MM.1S (cell line): ENCODE measurements at places on chromosomes 2 and 18.

DNA sequence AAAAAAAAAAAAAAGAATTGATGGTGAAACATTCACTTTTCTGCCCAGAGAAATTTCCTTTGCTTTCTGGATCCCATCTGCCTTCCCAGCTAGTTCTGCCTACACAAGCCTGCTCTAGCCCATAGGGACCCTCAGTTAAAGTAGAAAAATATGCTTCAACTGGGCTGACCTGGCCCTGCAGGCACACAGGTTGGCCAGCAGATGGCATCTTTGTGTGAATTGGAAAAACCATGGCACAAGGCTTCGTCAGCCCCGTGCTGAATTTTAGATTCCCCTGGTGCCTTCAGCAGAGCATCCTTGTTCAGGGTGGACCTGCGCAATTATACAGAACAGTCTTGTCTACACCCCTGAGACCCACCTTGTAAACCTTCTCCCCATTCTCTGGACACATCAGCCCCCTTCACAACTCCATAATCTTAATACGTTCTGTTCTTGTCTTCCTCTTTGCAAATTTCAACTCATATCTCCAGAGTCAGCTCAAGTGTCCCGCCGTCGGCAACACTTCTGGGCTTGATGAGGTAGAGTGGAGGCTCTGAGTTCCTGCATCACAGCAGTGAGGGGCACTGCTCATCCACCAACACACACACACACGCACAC, 114.5 kb downstream of the INSIG2 start:
- DNase-seq = peak; percentile 55

GRCh38 chr2:6966446-6966940, 49.3 kb downstream of the RNF144A start:
- no peak for DNase-seq

DNA sequence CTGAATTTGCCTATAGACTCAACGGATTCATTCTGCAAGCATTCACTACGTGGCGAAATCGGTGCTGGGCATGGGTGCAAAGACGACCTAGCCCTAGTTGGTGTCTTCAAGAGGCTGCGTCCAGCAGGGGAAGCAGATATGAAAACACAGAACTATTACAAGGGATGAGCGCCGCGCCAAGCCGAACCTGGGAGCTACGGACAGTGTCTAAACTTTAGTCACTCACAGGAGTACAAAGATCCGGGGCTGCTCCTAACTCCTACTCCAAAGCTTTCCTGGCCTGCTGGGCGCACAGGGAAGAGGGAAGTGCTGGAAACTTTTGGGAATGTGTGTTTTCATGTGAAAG, 732 bp upstream of the ANXA4 start:
- DNase-seq = peak; percentile 24

GRCh38 chr18:75377926-75378325, 49.6 kb downstream of the SMIM21 start:
- no peak for DNase-seq

- no peak for DNase-seq
Observed at GRCh38 chr2:59684116-59684770, 869.2 kb downstream of the BCL11A start.

- peak; percentile 20 for DNase-seq
Observed at GRCh38 chr2:237625777-237626176, 1.6 kb upstream of the LRRFIP1 start.

DNA sequence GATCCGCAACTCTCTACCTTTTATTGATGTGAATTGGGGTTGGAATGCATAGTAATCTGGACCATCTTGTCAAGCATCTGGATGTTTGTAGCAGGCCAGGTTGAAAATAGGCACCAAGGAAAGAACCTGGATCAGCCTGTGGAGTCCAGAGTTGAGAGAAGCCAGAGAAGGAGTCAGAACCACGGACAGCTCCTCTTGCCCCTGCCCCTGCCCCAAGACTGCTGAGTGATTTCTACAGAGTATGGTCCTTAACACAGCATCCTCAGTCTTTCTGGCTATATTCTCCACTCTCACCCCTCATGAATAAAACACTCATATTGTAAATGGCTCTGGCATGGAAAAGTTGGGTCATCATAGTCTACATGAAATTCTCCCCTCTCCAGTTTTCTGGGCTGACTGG, 154.6 kb downstream of the LOXHD1 start:
- peak; percentile 31 for DNase-seq

DNA sequence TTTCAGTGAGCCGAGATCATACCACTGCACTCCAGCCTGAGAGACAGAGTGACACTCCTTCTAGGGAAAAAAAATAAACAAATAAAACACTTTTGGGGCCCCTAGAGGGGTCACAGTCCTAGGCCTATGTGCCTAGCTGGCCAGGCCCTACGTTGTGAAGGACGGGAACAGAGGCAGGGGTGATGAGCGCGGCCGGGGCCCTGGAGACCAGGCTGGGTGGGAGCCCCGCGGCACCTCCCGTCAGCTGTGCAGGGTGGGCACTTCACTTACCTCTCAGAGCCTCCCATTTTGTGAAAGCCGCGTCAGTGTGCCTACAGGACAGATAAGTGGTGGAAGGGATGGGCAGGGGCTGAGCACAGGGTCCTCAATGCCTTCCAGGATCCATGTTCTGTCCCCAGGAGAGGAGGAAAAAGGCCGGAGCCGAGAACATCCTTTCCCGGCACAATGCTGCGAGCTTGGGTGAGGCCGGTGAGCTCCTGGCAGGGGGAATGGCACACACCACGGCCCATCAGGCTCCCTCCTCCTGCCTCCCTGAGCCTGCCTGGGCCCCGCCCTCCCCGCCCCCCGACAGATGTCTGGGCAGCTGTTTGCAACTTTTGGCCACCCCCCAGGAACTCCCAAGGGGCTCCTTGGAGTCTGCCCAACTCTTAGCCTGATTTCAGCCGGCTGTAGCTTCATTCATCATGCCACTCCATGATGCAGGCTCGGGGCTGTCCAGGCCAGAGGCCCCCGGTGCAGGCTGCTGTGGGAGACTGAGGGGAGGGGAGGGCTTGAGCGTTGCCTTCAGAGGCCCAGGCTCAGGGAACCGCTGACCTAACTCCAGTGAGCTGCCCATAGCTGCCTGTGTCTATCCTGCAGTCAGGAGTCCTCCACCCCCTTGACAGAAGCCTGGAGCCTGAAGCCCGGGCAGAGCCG, 196.5 kb downstream of the TFCP2L1 start:
- DNase-seq = no peak

GRCh38 chr18:56235481-56236013, 402.8 kb downstream of the TXNL1 start:
- DNase-seq = peak; percentile 20

DNA sequence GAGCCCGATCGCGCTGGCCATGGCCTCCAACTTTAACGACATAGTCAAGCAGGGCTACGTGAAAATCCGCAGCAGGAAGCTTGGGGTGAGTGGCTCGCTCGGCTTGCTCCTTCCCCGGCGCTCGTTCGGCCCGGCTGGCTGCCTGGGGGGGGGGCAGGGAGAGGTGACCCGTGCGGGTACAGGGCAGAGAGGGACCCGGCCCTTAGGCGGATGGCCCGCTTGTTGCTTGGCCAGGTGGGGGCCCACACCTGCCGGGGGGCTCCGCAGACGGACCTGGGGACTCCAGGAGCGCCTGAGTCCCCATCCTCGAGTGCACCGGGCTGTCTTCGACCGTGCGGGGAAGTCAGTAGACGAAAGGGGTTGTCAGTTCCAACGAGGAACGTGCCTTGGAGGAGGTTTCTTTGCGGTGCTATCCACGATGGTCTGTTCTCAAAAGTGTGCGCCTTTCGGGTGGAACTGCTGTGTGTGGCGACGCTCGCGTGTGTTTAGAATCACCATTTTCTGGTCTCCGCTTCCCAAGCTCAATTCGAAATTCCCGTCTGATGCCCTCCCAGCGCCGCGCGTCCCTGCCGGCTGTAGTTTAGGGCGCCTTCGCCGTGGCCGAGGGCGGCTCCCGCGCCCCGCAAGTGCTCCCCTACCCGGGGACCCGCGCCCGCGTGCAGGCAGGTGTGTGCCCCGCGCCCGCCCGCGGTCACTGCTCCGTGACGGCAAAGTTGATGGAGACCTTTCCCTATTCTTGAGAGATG, 711 bp downstream of the DOK6 start:
- DNase-seq = no peak

DNA sequence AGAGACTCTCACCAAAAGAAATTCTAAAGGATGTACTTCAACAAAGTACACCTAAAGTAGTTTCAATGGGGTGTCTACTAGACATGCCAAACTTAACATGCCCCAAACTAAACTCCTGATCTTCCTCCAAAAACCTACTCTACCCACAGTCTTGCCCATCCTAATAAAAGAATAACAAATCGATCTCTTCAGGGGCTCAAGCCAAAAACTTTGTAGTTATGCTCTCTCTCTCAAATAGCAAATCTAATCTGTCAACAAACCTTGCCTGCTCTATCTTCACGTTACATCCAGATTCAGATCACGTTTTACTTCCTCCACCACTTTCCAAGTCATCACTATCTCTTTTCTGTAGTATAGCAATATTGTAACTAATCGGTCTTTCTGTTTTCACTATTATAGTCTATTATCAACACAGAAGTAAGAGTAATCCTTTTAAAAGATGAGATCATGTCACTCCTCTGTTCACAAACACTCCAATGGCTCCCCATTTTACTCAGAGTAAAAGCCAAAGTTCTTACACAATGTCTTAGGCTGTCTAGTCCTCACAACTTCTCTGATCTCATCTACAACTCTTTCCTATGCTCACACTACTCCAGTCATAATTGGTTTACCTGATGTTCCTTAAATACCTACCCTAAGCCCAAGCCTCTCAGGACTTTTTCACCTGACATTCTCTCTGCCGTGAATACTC, 79.9 kb downstream of the THADA start:
- DNase-seq = no peak

DNA sequence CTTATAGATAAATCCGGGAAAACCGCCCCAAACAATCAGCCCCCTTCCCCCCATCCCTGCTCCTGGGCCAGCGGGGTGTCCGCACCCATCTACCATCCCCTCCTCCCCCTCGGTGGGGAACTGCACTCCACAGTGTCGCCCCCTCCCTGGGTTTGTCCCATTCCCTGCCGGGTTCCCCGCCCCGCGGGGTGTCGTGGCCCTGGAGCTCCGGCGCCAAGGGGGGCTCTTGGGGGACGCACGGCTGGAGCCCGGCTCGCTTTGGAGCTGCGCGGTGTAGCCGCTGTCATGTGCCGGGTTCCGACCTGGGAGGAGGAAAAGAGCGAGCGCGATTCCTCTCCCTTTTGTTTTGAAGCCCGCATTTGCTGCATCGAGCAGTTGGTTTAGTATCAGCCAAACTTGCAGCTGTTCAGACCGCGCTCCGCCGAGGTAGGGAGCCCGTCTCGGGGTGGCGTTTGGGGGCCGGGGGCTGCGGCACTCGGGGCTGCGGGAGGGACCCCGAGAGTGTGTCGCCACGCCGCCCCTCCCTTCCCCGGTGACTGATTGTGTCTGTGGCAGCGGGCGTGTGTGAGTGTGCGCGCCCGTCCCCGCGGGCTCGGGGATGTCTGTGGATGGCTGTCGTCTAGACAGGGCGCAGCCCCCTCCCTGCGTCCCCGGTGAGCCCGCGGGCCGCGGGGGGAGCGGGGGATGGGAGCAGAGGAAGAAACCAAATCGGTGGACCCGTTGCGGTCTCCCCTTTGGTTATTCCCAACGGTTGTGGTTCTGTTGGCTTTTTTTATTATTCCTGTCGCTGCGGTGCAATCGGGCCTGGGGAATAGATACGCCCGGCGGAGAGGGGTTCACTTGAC, 797 bp downstream of the CTIF start:
- peak; percentile 16 for DNase-seq

DNA sequence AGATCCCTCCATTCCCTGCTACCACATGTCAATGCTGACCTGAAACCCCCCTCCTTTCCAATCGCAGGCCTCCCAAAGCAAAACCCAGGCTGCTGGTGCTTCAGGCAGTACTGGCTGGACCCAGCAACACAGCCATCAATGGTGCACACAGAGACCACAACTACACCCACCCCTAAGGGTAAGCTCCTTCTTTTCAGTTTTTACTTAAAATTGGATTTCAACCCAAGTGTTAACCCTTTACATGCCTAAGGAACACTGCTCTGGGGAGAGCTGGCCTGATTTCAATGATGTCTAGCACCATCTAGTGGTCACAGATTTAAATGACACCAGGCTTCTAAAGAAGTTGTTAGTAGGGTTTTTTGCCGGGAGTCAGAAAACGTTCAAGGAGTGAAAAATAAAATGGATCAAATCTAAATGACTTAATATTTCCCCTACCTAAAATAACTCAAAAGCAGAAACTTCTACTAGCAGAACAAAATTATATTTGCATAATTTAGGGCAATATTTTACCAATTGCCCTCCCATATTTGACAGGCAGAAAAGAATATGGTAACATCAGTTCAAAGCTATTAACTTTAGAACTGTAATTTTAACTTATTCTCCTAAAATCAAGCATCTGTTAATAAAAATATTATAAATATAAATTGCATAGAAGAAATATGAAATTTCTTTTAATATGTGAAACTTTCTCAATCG, 24.6 kb downstream of the FECH start:
- peak; percentile 63 for DNase-seq

DNA sequence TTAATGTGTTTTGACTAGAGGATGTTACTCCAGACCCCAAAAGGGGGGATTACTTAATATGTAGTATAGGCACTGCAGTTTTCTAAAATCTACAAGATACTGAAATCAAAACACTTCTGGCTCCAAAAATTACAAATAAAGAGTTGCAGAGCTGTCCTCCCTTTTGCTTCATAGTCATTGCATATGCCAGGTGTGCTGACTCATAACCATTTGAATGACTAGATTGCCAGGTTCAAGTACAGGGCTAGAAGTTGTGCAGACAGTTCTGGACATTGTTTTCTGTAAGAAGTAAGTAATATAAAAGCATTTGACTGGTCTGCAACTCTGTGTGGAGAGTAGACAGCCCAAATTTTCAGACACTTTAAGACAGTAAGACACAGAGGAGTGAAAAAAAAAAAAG, 6.7 kb downstream of the CWC22 start:
- no peak for DNase-seq

GRCh38 chr2:62568074-62568473, 62.1 kb upstream of the TMEM17 start:
- no peak for DNase-seq

DNA sequence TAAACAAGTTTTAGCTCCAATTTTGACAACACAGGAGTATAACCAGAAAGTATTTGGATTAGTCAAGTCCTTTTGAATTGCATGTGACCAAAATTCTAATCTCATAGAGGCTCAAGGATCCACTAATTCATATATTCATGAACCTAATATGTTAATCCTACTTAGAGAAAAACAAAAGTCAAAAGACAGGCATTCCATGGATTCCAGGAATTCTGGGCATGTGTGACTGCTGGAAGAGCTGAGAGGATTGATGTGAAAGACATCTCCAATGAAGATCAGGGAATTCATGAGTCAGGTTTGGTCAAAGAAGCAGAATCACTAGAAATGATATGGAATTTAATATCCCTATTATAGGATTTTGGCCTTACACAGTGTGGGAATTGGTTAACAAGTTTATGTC, 1494.6 kb upstream of the DDX18 start:
- no peak for DNase-seq

DNA sequence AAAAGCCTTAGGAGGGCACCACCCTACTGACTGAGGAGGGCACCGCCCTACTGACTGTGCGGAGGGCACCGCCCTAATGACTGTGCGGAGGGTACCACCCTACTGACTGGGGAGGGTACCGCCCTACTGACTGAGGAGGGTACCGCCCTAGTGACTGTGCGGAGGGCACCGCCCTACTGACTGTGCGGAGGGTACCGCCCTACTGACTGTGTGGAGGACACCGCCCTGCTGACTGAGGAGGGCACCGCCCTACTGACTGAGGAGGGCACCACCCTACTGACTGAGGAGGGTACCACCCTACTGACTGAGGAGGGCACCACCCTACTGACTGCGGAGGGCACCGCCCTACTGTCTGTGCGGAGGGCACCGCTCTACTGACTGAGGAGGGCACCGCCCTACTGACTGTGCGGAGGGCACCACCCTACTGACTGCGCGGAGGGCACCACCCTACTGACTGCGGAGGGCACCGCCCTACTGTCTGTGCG, 150.2 kb upstream of the NFATC1 start:
- no peak for DNase-seq

- DNase-seq = no peak
Observed at GRCh38 chr2:142033393-142033792, 97.4 kb downstream of the LRP1B start.
